ENCODE measurements at places on chromosomes 6 and 20.
A peak's percentile ranks its signal among the peaks of the same experiment; 100 is the strongest.

GRCh38 chr20:4809707-4810106 lies 88.0 kb downstream of the PRND start:
- no peak for DNase-seq

- DNase-seq = no peak
These were observed 371.9 kb downstream of the ZFAND3 start for GRCh38 chr6:38191418-38191817.

- no peak for DNase-seq
These were observed 163.9 kb upstream of the CITED2 start for GRCh38 chr6:139538366-139538765.

GRCh38 chr20:24970754-24971153 lies 21.7 kb downstream of the CST7 start:
- DNase-seq = no peak

DNA sequence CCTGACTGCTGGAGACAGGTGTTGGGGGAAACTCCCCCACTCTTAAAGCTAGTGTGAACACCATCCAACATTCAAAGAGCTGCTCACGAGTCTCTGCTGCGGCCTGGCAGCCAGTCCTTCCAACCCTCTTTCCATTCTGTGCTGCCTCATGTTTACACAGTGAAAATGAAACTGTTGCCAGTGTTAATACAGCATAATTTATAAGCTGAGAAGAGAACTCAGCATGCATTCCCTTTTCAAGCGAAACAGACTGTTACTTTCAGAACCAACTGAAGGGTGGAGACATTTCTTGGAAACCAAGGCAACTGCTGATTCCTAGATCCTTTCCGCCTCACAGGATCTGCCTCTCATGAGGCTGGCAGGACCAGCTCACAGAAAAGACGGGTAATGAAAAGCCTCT lies 533.8 kb upstream of the ID4 start:
- DNase-seq = no peak

DNA sequence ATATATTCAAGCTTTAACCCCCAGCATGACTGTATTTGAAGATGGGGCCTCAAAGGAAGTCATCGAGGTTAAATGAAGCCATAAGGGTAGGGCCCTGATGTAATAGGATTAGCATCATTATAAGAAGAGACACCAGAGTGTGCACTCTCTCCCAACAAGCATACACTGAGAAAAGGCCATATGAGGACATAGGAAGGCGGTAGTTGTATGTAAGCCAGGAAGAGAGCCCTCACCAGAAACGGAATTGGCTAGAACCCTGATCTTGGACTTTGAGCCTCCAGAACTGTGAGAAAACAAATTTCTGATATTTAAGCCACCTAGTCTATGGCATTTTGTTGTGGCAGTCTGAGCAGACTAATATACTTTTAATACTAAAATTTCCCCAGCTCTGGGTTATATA lies 150.1 kb upstream of the STXBP5 start:
- DNase-seq = no peak

DNA sequence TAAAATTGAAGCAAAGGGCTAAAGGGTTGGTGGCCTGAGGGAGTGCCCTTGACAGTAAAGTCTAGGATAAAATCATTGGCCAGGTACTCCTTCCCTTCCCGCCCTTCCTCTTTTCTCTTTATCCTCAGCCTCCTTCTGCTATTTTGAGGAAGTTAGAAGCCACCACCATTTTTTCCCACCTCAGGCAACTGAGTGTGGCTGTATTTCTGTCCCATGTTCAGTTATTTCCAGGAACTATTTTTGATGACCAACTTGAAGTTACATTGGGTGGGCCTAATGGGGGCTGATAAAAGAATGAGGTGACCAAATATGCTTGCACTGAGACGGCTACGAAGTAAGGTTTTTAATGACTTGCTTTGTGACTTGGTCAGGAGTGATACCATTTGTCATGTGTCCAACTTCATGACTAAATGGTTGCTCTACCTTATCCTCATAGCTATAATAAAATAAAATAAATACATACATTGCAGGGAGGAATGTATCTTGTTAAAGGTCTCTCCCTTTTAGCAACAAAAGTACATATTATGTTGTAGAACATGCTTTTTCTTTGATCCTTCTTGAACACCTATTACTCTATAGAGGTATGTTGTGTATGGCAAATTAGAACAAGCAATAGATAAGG lies 12.0 kb downstream of the PTPN1 start:
- no peak for DNase-seq

- peak; percentile 39 for DNase-seq
These were observed 92.0 kb downstream of the ATXN1 start for GRCh38 chr6:16669227-16669626.

- DNase-seq = no peak
These were observed 102.8 kb upstream of the JARID2 start for GRCh38 chr6:15143086-15143485.

DNA sequence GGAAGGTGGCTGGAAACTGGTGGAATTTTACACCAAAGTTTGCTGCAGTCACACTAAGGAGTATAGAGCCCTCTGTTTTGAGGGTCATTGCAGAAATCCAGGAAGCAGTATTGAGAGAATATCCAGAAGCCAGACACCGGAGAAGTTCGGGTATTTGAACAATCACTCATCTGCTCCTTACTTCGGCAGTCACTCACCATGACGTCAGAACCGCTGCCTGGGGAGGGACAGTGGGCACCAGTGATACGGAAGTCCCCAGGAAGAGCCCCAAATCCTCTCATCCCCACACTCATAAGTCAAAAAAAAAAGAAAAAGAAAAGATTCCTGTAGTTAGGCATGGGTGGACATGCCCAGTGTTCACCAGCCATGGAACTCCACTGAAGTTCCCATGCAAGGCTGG lies 4.0 kb downstream of the LY6G5C start:
- no peak for DNase-seq

DNA sequence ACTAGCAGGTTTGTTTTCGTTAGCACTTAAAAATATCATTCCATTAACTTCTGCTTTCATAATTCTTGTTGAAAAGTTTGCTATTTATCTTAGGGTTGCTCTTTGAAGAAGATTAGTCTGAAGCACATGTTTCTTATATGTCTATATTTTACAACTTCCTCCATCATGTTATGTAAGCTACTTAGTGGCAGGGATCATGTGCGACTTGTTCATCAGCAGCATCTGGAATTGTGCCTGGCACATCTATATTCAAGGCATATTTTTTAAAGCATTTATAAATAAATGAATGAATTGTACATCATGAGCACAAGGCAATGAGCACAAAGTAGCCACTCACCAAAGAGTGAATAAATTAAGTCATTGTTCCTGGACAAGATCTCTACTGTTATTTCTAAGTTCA lies 187.2 kb upstream of the COL21A1 start:
- DNase-seq = no peak

DNA sequence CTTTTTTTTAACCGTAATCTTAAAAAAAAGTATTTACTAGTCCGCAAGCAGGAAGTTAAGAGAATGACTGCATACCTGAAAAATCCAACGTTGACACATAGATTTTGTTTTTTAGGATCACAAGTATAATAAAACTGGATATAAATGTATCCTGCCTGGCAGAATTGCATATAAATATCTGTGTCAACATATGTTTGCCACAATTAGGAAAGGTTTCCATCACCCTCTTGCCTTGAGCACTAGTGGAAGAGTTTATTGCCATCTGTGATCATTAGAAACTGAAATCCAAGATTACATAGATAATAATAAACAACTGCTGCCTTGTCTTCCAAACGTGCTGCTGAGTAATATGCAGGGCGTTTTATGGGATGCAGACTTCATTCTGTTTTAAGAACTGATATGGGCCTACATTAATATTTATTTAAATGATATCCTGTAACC lies 27.9 kb downstream of the PLEKHG1 start:
- no peak for DNase-seq

DNA sequence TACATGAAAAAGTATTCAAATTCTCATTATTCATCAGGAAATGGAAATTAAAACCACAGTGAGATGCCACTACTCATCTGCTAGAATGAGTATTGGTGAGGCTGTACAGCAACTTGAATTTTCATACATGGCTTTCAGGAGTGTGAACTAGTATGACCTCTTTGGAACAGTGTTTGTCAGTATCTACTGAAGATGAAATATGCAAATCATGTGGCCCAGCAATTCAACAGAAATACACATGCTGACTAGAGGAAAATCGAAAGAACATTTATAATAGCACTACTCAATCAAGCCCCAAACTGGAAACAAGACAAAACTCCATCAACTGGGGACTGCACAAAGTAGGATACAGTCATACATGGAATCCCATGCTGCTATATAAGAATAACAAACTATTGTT lies 102.2 kb downstream of the DCDC2 start:
- DNase-seq = no peak

DNA sequence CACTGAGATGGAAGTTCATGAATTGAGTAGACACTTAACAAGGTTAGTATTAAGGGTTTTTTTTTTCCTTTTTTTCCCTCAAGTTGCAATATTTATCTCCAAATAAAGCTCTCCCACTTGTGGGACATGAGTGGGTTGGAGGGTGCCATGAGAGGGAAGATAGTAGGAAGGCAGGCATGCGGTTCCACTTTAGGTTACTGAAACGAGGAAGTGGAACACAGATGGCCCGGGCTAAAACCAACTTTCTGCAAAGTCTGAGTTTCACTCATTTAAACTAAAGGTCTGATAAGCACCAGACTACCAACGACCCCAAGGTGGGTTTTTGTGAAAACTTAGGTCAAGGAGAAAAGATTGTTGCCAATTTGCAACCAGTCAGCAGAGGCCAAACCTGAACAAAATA lies 42.2 kb downstream of the TBC1D7 start:
- no peak for DNase-seq

GRCh38 chr6:155738602-155739105 lies 283.0 kb upstream of the NOX3 start:
- DNase-seq = no peak

GRCh38 chr6:157996201-157996712 lies 14.6 kb downstream of the SYNJ2 start:
- no peak for DNase-seq

DNA sequence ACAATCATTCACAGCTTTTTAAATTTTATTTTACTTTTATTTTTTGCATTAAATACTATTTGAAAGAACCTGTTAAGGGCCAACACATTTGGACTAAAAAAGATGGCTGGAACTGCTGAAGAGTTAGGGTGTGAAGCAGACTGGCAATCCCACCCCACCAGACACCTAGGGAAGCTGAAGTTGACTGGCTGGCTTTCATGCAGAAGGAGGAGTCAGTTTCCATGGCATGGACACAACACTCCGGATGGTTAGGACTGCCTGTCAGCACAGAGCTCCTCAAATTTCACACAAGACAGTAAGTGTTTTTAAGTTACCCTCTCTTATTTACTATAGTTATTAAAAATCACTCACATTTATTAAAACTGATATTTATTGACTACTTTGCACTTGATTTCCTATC lies at the start of gene ANKRD66:
TSS of gene ANKRD66 (plus strand) at position 238 of the 400 bp plus-strand sequence. CDS start 5,016 bp downstream, outside the sequence.
- DNase-seq = no peak

- no peak for DNase-seq
These were observed 13.9 kb downstream of the RAMACL start for GRCh38 chr6:166572370-166573261.

GRCh38 chr20:34691838-34692237 lies 12.3 kb upstream of the TP53INP2 start:
- DNase-seq = no peak

GRCh38 chr20:37986873-37987601 lies 46.2 kb downstream of the TTI1 start:
- DNase-seq = no peak

DNA sequence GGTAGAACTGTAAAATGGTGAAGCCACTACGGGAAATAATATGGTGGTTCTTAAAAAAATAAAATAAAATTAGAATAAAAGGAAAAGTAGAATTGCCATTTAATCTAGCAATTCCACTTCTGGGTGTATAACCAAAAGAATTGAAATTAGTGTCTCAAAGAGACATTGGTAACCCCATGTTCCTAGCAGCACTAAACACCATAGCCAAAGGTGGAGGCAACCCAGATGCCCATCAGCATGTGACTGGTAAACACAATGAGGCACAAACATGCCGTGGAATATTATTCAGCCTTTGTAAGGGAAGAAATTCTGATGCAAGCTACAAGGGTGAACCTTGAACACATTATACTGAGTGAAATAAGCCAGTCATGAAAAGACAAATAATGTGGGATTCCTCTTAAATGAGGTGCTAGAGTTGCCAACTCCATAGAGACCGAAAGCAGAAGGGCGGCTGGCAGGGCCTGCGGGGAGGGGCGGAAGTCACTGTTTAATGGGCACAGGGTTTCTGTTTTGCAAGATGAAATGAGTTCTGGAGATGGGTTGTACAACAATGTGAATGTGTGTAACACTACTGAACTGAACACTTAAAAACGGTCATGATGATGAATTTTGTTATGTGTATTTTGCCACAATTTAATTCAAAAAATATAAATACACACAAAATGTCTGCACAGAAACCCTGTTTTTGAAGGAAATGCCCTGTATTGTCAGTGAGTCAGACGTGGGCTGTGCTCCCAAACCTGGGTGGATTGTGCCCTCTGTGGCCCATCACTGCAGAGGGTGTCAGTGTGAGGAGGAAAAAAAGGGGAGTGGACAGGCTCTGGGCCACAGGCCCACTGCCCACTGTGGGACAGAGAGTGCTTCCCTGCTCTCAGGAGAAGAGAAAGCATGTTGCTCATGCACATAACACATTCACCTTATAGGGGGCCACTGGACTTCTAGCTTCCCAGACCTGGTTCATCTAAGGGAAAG lies 49.6 kb upstream of the CD93 start:
- DNase-seq = no peak

GRCh38 chr6:52263709-52264540 lies 19.6 kb upstream of the IL17F start:
- peak; percentile 53 for DNase-seq

DNA sequence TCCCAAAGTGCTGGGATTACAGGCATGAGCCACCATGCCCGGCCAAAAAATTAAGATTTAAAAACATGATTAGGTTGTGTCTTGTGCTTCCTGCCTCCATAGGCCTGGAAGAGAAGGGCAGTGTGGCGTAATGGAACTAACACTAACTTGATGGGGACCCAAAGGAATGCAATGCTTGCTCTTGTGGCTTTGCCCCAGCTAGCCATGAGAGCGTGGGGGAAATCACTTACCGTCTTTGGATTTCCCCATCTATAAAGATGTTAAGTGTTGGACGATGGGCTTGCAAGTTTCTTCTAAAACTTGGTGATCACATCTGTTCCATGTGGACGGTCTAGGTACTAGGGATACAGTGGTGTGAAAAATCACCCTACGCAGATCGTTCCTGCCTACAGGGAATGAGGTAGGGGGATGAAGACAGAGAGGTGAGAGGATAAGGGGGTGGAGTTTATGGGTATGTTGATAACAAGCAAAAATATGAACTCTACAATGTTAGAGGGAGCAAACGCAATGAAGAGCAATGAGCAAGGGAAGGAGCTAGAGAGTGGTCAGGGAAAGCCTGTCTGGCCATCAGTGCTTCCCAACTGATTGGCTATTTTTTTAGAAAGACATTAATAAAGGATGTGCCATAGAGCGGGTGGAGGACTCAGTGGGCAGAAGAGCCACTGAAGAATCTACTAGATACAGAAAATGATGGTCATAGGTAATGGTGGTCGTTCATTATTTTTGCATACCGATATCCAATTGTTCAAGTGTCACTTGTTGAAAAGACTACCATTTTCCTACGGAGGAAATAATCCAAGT lies 165.2 kb downstream of the BCAS1 start:
- DNase-seq = no peak

GRCh38 chr6:84912472-84913322 lies 148.3 kb upstream of the TBX18 start:
- DNase-seq = no peak

- DNase-seq = no peak
These were observed 33.0 kb upstream of the NR2E1 start for GRCh38 chr6:108132863-108133262.

- no peak for DNase-seq
These were observed 50.7 kb upstream of the INSM1 start for GRCh38 chr20:20317195-20317594.

- no peak for DNase-seq
These were observed 85.3 kb downstream of the JARID2 start for GRCh38 chr6:15331143-15331542.

Data from stimulated activated CD4-positive, alpha-beta T cell treated with anti-CD3 and anti-CD28 coated beads, Interleukin-15, amount 100 ng/mL, for 1 hour (primary cell).